ENCODE measurements at places on chromosomes 5 and 9.
A peak's percentile ranks its signal among the peaks of the same experiment; 100 is the strongest.

GRCh38 chr9:38621434-38622287 lies 1.3 kb upstream of the ANKRD18A start:
- DNase-seq: no peak

GRCh38 chr9:93304574-93305496 lies 120.9 kb downstream of the WNK2 start:
- DNase-seq: peak; percentile 52

DNA sequence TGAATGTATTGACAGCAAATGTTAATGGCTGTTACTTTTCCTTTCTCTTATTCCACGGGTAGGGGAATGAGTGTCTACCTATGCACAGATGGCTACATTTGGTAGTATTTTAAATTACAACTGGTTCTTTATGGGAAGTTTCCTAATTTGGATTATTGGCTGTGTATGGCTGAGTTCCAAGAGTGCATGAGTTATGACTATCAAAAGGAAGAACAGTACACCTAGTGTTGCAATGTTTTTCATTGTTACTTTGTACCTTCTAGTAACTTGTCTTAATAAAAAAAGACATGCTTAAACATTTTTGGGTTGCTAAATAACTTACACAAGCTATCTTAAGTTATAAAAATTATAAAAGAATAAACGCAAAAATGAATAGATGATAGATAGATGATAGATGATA lies 35.8 kb upstream of the MAMDC2 start:
- DNase-seq: no peak

- no peak for DNase-seq
Measured at GRCh38 chr9:133664173-133665050, 28.2 kb downstream of the DBH start.

DNA sequence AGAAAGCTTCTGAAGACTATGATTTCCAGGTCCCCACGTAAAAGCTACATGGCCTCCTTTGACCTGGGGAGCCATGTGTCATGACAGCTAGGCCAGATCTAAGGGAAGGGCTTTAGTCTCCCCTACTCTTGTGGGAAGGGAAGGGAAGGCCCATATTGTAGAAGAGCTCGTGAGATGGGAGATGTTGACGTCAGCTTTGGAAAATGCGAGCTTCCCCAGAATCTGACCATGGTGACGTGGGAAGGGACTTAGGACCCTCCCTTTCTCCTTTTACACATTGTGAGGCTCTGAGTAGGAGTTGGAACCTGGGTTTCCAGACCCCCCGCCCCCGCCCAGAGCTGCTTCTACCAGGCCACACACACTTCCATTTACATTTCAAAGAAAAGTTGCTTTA lies 165.5 kb downstream of the SYK start:
- DNase-seq: no peak

- no peak for DNase-seq
Measured at GRCh38 chr5:159935946-159936345, 19.7 kb downstream of the ADRA1B start.

- no peak for DNase-seq
Measured at GRCh38 chr5:169296419-169297143, 4.4 kb downstream of the SLIT3 start.

DNA sequence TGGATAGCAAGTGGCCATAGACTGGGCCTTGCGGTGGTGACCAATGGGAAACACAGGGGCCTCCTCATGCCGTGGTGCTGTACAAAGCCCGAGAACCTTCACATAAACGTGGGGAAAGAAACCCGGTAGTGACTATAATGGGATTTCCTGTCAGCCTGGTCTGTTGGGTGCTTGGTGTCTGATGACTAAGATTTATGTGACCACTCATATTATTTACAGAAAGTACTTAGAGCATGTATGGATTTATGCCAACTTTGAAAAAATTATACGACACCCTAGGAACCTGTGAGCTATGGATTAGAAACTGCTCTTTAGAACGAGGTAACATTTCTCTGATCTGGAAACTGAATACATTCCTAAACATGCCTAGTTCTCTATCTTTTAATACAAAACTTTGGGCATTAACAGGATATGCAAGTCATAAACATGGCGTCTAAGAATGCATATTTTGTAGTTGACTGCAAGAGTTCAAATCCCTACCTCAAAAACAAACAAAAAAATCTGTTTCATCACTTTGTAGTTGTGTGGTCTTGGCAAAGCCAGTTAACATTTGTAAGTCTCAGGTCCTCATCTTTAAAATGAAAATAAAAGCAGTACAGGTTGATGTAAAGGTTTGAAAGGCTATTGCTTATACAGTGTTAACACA lies 85.4 kb downstream of the TMEM167A start:
- DNase-seq: no peak

- no peak for DNase-seq
Measured at GRCh38 chr9:132082188-132082587, 2.5 kb upstream of the MED27 start.

DNA sequence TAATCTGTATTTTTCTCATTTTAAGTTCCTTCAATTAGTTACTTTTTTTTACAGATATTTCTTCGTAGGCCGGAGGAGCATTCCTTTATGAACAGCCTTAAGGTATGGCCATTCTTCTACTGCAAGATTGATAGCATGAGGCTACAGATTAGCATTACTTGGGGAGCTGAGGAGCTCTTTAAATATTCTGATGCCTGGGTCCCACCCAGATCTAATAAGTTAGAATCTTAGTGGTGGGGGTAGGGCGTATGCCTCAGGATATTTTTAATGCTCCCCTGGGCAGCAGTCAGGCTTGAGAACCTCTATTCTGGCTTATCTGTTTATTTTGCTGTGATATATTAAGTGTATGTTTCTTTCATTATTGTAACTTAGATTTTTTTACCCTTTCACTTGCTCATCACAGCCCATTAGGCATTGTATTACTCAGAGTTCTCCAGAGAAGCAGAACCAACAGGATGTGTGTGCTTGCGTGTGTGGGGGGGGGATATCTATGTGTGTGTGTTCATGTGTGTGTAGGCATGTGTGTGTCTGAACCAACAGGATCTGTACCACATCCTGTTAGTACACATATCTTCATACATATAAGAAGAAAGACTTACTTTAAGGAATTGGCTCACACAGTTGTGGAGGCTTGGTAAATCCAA lies 91.8 kb upstream of the MTAP start:
- DNase-seq: no peak

- DNase-seq: no peak
Measured at GRCh38 chr9:31837211-31837610, 547.2 kb upstream of the ACO1 start.

DNA sequence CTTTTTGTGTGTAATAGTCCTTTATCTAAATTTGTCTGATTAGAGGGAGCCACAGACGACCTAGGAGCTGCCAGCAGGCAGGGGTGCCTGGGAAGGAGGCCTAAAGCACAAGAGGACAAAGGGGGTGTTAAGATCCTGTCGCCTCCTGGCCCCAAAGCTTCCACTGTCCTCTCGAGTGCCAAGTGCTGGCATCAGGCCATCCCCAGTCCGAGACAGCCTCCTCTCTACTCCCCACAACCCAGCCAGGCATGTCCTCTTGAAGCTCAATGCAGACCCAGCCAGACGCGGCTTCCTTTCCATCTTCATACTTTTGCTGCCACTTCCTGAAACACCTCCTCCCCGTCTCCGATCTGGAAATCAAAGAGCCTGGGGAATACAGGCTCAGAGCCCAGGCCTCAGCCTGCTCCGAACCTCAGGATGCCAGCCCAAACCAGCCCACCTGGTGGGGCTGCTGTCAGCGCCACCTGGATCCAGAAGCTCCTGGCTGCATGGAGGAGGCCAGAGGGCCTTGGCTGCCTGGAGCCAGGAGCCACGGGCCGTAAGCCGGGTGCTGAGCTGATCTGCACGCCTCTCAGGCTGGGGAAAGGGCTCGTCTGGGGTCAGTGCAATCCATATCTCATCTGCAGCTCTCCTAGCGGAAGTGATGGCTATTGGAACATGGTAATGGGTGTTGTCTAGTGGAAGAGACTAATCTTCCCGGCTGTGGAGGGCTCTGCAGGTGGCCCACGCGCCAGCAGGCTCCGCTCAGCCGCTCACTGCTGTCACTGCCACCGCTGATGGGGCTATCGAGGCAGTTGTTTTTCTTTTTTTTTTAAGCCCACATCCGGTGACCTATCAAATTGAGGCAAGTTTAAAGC lies 60.2 kb upstream of the FUBP3 start:
- DNase-seq: no peak

DNA sequence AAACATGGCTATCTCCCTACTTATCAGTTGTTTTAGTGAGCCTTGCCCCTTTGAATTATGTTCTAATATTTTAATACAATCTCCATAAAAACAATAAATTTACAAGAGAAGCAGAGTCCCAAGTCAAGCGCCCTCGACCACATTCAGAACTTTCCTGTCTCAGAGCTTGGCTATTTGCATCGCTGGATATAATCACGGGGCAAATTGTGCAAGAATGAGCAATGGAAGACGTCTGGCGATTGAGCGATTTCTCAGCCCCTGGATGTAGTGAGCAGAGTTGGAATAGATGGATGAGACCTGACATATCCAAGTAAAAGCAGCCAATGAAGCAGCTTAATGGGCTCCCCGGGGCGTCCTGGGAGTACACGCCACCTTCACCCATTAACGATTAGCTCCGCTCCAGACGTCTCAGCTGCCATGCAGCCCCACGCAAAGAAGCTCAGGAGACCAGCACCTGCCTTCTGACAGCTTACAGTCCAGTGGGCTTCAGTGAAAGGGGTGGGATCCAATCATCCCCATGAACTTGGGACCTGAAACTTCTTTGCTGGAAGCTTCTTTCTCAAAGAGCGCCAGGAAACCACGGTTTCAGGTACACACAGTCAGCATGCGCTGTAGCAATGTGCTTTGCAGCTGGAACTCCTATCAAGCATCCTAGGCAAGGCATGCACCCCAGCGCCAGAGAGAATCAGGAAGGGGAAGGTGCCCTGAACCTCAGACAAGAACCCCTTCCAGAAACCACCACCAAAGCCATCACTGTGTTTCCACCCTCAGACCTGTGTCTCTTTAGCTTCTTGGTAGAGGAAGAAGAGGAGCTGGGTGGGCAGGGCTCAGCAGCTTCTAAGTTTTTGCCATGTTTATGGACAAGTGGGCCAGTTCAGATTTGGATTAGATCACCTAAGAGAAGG lies 92.0 kb upstream of the IRX4 start:
- no peak for DNase-seq

GRCh38 chr5:66958980-66959641 lies 237.5 kb downstream of the CD180 start:
- DNase-seq: no peak

GRCh38 chr5:147160902-147161700 lies 73.7 kb upstream of the STK32A start:
- DNase-seq: no peak

DNA sequence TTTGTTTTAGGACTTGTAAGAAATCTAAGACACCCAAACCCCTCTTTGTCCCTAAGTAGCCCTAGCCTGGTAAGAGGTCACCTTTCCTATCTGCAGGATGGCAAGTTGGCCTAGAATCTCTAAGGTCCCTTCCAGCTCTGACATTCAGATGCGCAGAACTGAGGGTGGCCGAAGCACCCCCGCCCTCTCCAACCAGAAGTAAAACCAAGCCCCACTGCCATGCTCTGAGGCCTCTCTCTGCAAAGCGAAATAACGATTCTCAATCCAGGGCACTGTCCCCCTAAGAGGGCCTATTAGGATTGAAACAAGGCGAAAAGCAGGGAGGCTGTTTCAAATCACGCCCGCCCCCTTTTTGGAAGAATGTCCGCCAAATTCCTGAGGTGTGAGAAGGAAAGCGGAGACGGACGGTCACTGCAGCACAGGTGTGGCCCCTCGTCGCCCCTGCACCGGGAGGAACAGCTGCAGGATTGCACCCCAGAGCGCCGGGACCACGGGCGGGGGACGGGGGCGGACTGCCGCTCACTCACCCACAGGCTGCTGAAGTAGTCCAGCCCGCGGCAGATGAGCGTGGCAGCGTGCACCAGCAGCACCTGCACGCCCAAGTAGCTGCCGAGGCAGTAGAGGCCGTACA lies 824 bp downstream of the TMEM245 start:
- DNase-seq: no peak

DNA sequence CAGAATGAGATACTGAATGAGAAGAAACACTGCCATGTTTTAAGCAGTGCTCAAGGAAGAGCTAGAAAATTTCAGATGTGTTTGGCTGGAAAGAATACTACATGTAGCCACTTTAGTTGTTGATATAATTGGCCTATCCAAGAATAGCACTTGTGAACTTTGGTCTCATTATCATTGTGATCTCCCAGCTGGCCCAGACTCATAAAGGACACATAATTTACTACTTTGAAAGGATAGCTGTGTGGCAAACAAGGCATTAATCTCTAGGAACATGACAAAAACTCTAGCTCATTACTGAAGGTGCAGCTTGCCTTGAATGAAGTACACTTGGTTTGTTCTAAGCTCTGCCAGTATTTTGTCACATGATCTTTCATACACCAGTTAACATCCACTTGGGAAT lies 356.3 kb downstream of the CSNK1G3 start:
- no peak for DNase-seq

- DNase-seq: no peak
Measured at GRCh38 chr5:170049713-170050112, 56.0 kb upstream of the FOXI1 start.

DNA sequence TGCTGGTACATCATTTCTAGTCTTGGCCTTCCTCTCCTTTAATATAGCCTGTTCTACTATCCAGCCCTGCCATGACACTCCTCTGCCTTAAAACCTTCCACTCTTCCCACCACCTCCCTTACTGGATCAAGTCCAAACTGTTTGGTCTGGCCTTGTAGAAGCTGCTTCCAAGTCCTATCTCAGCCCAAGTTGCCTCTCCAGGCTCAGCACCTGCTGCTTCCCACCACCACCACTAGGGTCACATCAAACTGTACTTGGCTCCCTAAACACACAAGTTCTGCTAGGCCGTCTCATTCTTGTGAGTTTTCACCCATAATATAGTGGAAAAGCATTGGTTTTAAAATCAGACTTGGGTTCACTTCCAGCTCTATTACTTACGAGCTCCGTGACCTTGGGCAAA lies 1.4 kb downstream of the NDUFA8 start:
- DNase-seq: peak; percentile 32

- DNase-seq: no peak
Measured at GRCh38 chr9:89985068-89985467, 380.3 kb downstream of the GADD45G start.

- DNase-seq: no peak
Measured at GRCh38 chr5:123814801-123815470, 303.0 kb downstream of the CSNK1G3 start.

- DNase-seq: no peak
Measured at GRCh38 chr5:173655196-173655797, 38.8 kb upstream of the BOD1 start.

- DNase-seq: no peak
Measured at GRCh38 chr9:137251194-137251461, at the start of gene STPG3. STPG3 (plus strand) TSS chr9:137251286; CDS start chr9:137251287, 1 bp downstream.

DNA sequence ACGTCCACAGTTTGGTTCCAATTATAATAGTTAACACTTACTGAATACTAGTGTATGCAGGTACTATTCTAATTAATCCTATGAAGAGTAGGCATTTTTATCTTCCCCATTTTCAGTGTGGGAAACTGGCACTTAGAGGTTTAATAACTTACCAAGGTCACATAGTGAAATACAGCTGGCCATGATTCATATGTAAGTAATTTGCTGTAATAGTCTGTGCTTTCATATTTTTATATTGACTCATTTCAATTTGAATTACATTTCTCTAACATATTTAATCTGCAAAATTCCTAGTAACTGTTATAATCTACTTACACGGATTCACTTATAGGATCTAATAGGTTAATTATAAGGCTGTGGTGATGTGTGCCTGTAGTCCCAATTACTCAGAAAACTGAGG lies 19.4 kb downstream of the CCNH start:
- no peak for DNase-seq

- DNase-seq: no peak
Measured at GRCh38 chr5:110321117-110321516, 405.4 kb downstream of the TMEM232 start.

Data from GM12891 (cell line).